Ovary (tissue), 10 donors: ENCODE measurements at places on chromosomes 2 and 18. TPM values are rescaled to one million over a fixed set of nuclear protein-coding genes. Genes with fewer than 3 reads are reported as not detected.
A peak's percentile ranks its signal among the peaks of the same experiment; 100 is the strongest.

GRCh38 chr2:27822049-27822448 is 50.5 kb downstream of the MRPL33 start:
- H3K27ac ChIP-seq = no peak overlapping the region
- H3K36me3 ChIP-seq = no peaks in the 10 kb centered on the region
- H3K4me1 ChIP-seq = no peaks in the 10 kb centered on the region
- no peak overlapping the region for H3K4me3 ChIP-seq

GRCh38 chr2:23286758-23287704 is 97.9 kb upstream of the KLHL29 start:
- no peak overlapping the region for H3K27ac ChIP-seq
- H3K4me1 ChIP-seq = peaks cover 9% of the 10 kb centered on the region
- no peaks in the 10 kb centered on the region for H3K27me3 ChIP-seq
- no peak overlapping the region for H3K4me3 ChIP-seq
- no peaks in the 10 kb centered on the region for H3K36me3 ChIP-seq
- DNase-seq = peak; percentile 22

GRCh38 chr18:46587600-46587999 is 69.4 kb downstream of the LOXHD1 start:
- no peaks in the 10 kb centered on the region for H3K4me1 ChIP-seq
- H3K4me3 ChIP-seq = no peak overlapping the region
- no peaks in the 10 kb centered on the region for H3K27me3 ChIP-seq
- no peak for DNase-seq
- no peak overlapping the region for H3K27ac ChIP-seq

- H3K27ac ChIP-seq = no peak overlapping the region
- no peak overlapping the region for H3K4me3 ChIP-seq
- no peaks in the 10 kb centered on the region for H3K4me1 ChIP-seq
- H3K36me3 ChIP-seq = no peaks in the 10 kb centered on the region
- no peak for DNase-seq
These were observed 41.1 kb downstream of the STAT1 start for GRCh38 chr2:190972846-190973245.

GRCh38 chr2:10264506-10265328 is 38.0 kb upstream of the HPCAL1 start:
- no peaks in the 10 kb centered on the region for H3K27me3 ChIP-seq
- H3K4me3 ChIP-seq = no peak overlapping the region
- no peaks in the 10 kb centered on the region for H3K36me3 ChIP-seq
- H3K4me1 ChIP-seq = no peaks in the 10 kb centered on the region
- H3K27ac ChIP-seq = no peak overlapping the region
- no peak for DNase-seq

DNA sequence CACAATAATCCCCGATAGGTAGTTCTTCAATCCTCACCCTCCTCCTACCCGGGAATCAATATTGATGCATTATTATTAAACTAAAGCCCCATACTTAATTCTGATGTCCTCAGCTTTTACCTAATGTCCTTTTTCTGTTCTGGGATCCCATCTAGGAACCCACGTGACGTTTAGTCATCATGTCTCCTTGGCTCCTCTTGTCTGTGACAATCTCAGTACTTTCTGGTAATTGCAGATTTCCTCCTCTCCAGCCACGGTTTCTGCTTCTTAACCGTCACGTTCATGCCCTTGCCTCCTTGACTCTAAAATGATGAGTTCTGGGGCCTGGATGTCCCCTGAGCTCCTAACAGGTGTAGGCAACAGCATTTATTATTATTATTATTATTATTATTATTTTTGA is 2.9 kb upstream of the DGKD start:
- H3K4me1 ChIP-seq = peaks cover 9% of the 10 kb centered on the region
- no peaks in the 10 kb centered on the region for H3K36me3 ChIP-seq
- H3K27ac ChIP-seq = no peak overlapping the region
- no peak overlapping the region for H3K4me3 ChIP-seq
- no peaks in the 10 kb centered on the region for H3K27me3 ChIP-seq

- H3K4me3 ChIP-seq = no peak overlapping the region
- H3K27ac ChIP-seq = no peak overlapping the region
- H3K27me3 ChIP-seq = no peaks in the 10 kb centered on the region
- no peaks in the 10 kb centered on the region for H3K4me1 ChIP-seq
- H3K36me3 ChIP-seq = no peaks in the 10 kb centered on the region
- DNase-seq = no peak
These were observed 93.4 kb upstream of the MEX3C start for GRCh38 chr18:51290860-51291259.

- H3K4me3 ChIP-seq = no peak overlapping the region
- H3K4me1 ChIP-seq = peaks cover 2% of the 10 kb centered on the region
- H3K27ac ChIP-seq = no peak overlapping the region
- no peaks in the 10 kb centered on the region for H3K36me3 ChIP-seq
These were observed 42.9 kb upstream of the TUBA3E start for GRCh38 chr2:130241041-130241707.

DNA sequence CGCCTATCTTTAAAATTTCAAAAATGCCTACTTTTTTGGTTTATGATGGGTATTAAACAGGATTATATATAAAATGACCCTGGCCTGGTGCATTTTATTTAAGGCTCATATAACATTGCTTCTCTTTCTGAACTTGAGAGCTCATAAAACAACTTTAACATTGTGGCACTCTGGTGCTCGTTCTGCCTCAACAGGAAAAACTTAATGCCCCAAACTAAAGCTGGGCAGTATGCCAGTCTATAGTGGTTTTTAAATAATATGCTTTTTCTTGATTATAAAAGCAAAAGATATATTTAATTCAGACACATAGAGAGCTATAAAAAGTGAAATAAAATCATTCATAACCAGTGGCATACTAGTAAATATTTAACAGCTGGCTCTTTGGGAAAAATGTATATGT is 269.3 kb upstream of the GULP1 start:
- no peaks in the 10 kb centered on the region for H3K4me1 ChIP-seq
- DNase-seq = no peak
- H3K36me3 ChIP-seq = no peaks in the 10 kb centered on the region
- no peak overlapping the region for H3K27ac ChIP-seq
- H3K27me3 ChIP-seq = no peaks in the 10 kb centered on the region

DNA sequence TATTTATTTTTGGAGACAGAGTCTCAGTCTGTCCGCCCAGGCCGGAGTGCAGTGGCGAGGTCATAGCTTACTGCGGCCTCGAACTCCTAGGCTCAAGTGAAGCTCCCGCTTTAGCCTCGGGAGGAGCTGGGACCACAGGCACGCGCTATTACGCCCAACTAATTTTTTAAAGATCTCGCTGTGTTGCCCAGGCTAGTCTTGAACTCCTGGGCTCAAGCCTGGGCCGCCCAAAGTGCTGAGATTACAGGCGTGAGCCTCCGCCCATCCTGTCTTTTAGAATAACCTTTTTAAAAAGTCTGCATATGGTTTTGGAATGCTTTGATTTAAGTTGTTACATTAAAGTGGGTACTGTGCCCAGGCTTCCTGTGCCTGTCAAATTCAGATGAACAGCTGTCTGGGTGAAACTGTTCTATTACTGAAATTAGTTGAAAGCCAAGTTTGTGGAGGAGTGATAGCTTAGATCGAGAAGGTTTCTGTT is 944 bp downstream of the RAB3GAP1 start:
- peaks cover 2% of the 10 kb centered on the region for H3K4me1 ChIP-seq
- H3K36me3 ChIP-seq = no peaks in the 10 kb centered on the region
- H3K27ac ChIP-seq = peak overlapping the region; percentile 92
- peak overlapping the region; percentile 66 for H3K4me3 ChIP-seq

- no peak overlapping the region for H3K4me3 ChIP-seq
- H3K36me3 ChIP-seq = no peaks in the 10 kb centered on the region
- no peaks in the 10 kb centered on the region for H3K27me3 ChIP-seq
These were observed 66.3 kb upstream of the RTN4 start for GRCh38 chr2:55116598-55116964.

GRCh38 chr2:75560022-75560767 is 544 bp downstream of the EVA1A start:
- DNase-seq = peak; percentile 40
- H3K27ac ChIP-seq = no peak overlapping the region
- peaks cover 6% of the 10 kb centered on the region for H3K4me1 ChIP-seq
- H3K27me3 ChIP-seq = no peaks in the 10 kb centered on the region

GRCh38 chr18:11751341-11752115 is 62.5 kb downstream of the GNAL start:
- no peaks in the 10 kb centered on the region for H3K27me3 ChIP-seq
- no peaks in the 10 kb centered on the region for H3K36me3 ChIP-seq

DNA sequence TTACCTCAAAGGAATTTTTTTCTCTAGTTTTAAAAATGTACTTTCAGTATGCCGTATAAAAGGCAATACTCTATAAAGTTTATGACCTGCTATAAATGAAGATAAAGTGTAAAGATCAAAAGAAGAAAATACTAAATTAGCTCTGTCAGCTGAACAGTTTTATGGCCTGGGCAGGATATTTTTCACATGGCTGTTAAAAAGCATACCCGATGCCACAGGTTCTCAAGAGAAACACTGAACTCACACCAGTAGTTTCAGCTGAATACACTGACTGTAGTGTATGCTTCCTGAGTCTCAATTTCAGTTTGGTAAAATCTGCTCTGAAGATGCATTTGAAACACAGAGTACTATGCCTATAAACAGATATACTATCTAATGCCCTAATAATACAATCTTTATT is 126.0 kb downstream of the PIGN start:
- DNase-seq = no peak
- H3K4me1 ChIP-seq = no peaks in the 10 kb centered on the region
- H3K27ac ChIP-seq = no peak overlapping the region
- H3K36me3 ChIP-seq = no peaks in the 10 kb centered on the region

DNA sequence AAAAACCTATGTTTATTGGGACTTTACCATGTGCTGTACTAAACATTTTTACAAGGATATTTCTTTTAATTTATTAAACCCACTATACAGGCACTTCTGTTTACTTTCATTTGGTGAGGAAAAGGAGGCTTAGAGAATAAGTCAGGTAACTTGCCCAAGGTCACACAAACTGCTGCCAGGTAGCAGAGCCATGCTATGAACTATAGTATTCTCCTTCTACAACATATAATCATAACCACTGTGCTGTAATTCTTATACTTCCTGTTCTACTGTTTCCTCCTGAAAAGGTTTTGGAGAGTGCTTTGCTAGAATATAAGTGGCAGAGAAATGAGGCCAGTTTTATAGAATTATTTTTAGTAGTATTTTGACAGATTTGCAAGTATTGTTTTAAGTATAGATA is 29.5 kb downstream of the SLC39A10 start:
- DNase-seq = no peak
- no peak overlapping the region for H3K4me3 ChIP-seq
- no peaks in the 10 kb centered on the region for H3K36me3 ChIP-seq
- H3K4me1 ChIP-seq = no peaks in the 10 kb centered on the region
- H3K27ac ChIP-seq = no peak overlapping the region
- no peaks in the 10 kb centered on the region for H3K27me3 ChIP-seq

DNA sequence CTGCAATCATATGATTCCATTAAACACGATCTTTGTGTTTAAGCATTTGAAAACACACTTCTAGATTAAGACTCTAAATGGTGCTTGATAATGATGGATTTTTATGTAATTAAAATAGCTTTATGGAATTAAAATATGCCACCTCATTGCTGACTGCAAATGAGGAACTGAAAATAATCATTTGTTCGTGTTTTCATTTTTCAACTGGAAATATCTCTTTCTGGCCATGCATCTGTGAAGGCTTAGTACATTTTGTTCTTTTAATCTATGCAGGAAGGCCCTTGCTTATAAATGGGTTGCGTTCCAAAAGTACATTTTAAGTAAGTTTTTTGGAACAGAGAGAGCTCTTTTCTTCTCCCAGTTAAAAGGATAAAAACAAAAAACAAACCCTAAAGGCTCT is 125.5 kb downstream of the MC4R start:
- DNase-seq = no peak
- H3K4me3 ChIP-seq = no peak overlapping the region
- H3K27ac ChIP-seq = no peak overlapping the region
- H3K4me1 ChIP-seq = peaks cover 4% of the 10 kb centered on the region

DNA sequence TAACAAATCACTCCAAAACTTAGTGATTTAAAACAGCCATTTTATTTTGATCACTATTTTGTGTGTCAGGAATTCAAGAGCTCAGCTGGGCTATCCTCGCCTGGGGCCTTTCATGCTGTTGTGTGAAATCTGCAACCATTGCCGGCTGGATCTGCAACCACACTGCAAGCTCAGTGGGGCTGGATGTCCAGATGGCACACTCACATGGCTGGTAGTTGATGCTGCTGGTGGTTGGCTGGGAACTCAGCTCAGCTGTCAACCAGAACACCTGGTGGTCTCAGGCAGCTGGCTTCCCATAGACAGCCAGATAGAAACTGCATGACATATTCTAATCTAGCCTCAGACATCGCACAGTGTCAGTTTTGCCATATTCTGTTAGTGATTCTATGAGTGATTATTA is 30.6 kb upstream of the AP1S3 start:
- H3K27me3 ChIP-seq = no peaks in the 10 kb centered on the region
- H3K36me3 ChIP-seq = no peaks in the 10 kb centered on the region
- no peak overlapping the region for H3K27ac ChIP-seq
- H3K4me1 ChIP-seq = no peaks in the 10 kb centered on the region
- no peak for DNase-seq
- H3K4me3 ChIP-seq = no peak overlapping the region

DNA sequence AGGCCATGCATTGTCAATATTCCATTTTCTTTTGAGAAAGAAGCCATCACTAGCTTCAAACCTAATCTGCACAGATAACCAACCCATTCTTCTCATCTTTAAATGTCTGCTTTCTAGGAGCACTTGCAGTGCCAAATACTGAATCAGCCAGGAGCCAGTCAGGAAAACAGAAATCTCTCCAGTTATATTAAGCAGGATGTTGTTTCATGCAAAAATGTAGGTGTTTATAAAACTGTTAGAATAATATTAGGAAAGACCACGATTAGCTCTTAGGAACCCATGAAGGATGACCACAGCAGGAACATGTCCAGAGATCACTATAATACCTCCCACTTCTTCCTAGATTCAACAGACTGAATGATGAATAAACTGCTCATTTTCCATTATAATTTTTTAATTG is 86.0 kb downstream of the TTC32 start:
- no peak overlapping the region for H3K27ac ChIP-seq
- no peaks in the 10 kb centered on the region for H3K27me3 ChIP-seq
- H3K4me3 ChIP-seq = no peak overlapping the region
- no peaks in the 10 kb centered on the region for H3K36me3 ChIP-seq
- H3K4me1 ChIP-seq = no peaks in the 10 kb centered on the region

Gene TMEM185B
- polyA plus RNA-seq = 22.6 TPM

Gene DLX1
- polyA plus RNA-seq = 0.07 TPM

Gene PDE1A
- 4.4 TPM for polyA plus RNA-seq

Gene CLEC4F
- 1.3 TPM for polyA plus RNA-seq

Gene C2orf66
- 0.22 TPM for polyA plus RNA-seq

Gene SIX3
- polyA plus RNA-seq = not detected

Gene GAL3ST2
- not detected for polyA plus RNA-seq

Gene ADD2
- 0.29 TPM for polyA plus RNA-seq

Gene EN1
- not detected for polyA plus RNA-seq

Gene AFF3
- polyA plus RNA-seq = 5.9 TPM

Gene ZFP36L2
- polyA plus RNA-seq = 169 TPM
